NCI-H226 (cell line): ENCODE measurements at places on chromosomes 11 and 22.

DNA sequence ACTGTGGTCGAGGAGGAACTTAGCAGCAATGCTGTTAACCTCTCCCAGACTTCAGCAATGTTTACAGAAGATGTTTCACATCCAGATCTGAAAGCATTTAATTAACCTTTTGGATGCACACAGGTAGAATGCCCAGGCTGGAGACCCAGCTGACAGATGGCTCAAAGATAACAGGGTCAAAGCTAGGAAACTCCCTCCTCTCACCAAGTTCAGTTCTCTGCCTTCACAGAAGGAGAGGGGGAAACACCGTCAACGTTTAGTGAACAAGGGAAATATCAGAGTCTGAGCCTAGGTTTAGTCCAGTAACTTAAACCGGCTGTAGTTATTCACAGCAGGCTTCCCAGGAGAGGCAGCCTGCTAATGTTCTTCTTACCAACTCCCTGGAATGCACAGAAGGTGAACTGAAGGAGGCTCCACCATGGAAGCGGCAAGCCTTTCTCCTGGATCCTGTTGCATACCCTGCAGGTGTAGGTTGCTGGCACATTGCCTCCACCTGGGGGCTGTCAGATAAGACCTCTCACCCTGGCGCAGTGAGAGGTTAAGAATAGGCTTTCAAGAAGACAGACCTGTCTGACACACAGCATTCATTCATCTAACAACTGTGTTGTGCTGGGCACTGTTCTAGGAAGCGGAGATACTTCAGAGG, 23.5 kb upstream of the ANKK1 start:
- DNase-seq, result no peak

DNA sequence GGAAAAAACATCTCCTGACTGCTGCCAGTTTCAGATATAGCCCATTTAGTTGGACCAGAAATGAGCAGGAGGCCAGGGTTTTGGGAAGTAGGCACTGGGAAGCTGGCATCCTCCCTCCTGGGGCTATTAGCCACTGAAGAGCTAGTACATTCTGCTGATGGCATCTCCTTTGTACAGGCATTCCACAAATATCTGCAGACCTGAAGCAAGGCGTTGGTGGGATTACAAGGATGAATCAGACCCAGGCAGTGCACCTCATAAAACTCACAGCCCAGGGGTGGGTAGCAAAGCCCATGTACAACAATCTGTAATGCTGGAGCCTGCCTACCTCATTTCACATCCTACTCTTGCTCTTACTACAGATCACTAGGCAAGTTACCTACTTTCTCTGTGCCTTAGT, 27.5 kb upstream of the POU2AF1 start:
- no peak for DNase-seq

DNA sequence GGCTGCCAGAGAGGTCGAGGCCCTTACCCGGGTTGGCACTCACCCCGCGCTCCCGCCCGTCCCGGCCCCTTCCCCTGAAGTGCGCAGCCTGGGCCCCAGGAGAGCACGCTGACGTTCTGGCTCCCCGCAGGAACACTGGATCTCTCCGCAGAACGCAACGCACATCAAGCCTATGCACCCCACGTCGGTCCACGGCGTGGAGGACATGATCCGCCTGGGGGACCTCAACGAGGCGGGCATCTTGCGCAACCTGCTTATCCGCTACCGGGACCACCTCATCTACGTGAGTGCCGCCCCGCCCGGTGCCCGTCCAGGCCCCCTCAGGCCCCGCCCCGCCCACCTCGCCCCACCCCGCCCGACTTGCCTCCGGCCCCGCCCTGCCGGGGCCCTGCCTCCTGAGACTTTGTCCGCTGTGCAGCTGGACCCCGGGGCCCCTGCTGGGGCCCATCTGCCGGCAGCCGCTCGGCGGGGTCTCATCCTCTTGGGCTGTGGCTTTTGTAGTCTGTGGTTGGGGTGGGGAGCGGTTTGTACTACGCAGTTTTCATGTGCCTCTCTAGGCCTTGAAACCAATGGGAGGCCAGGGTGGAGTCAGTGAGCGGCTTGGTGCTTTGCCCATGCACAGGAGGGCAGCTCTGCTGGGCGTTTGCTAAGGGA, 19.7 kb downstream of the MYO7A start:
- no peak for DNase-seq

DNA sequence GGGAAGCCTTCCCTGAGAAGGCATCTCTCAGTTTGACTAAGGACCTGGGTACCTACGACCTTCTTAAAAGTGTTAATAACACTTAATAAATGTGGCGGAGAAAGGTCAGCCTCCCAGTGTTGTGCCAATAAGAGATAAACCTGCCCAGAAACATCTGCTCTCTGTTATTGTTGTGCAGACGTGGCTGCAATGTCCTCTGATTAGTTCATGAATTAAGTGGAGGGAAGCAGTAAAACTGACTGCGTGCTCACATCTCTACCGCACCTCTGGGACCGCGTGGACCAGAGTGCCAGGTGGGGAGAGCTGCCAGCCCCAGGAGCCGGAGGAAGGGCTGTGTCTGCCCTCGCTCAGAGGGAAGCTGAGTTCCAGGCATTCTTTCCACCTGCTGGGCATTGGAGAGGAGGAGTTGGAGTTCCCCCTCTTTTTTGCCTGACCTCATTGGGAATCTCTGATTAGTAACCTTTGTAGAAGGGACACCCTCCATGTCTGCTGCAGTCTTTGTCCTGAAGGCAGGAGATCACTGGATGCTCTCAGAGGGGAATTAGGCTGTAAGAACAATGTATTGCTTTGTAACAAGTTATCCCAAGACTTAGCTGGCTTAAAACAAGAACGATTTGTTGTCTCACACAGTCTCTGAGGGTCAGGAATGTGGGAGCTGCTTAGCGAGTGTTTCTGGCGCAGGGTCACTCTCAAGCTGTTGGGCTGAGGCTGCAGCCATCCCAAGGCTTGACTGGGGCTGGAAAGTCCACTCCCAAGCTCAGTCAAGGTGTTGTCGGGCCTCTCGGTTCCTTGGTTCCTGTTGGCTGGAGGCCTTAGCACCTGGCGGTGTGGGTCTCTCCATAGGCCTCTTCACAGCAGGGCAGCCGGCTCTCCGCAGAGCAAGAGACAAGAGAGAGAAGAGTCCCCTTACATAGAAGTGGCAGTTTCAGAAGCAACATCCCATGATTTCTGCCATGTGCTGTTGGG, 247.6 kb upstream of the TBCEL start:
- DNase-seq, result no peak

DNA sequence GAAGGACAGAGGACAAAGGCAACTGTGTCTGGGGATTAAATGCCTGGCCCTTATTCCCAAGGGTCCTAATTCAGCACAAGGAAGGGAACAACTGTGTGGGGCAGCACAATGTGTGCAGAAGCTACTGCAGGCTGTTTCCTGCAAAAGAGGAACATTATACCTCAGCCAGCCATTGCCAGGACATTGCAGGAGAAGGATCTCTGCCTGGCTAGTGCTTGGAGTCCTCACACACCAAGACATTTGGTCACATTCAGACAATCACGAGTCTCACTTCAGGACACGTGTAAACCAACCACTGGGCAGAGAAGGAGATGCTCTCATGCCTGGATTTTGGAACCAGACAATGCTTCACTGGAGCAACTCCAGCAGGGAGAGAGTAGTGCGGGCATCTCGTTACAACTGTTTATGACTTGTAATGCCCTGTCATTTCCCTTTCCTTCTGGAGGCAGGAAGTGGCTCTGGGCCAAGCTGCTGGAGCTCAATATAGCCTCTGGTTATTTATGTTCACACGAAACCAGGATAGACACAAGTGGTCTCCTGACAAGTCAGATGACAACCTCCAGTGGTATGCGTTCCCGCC, 23.9 kb upstream of the ZC3H12C start:
- DNase-seq, result peak; percentile 82

GRCh38 chr22:49328630-49329405, 498.9 kb downstream of the BRD1 start:
- no peak for DNase-seq

DNA sequence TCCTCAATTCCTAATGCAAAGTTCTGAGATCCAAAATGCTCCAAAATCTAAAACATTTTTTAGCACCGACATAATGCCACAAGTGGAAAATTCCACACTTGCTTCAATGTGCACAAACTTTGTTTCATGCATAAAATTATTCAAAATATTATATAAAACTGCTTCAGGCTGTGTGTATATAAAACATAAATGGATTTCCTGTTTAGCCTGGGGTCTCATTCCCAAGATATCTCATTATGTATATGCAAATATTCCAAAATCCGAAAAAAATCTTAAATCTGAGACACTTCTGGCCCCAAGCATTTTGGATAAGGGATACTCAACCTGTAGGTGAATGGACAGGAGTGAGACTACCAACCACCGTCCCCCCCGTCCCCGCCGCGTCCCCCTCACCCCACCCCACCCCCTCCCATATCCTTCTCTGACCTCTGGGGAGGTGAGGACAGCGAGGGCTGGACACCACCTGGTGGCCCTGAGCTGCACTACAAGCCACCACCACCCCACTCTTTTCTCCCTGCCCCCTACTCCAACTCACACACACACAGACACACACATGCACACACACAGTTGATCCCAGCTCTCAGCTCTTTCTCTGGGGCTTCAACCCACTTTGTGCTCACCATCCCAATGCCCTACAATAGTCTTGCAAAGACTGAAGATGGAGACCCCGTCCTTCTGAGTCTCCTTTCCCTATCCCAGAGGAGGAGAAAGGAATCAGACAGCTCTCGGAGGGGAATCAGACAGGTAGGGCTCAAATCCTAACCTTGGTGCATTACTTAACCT, 101.0 kb downstream of the PDE2A start:
- no peak for DNase-seq

DNA sequence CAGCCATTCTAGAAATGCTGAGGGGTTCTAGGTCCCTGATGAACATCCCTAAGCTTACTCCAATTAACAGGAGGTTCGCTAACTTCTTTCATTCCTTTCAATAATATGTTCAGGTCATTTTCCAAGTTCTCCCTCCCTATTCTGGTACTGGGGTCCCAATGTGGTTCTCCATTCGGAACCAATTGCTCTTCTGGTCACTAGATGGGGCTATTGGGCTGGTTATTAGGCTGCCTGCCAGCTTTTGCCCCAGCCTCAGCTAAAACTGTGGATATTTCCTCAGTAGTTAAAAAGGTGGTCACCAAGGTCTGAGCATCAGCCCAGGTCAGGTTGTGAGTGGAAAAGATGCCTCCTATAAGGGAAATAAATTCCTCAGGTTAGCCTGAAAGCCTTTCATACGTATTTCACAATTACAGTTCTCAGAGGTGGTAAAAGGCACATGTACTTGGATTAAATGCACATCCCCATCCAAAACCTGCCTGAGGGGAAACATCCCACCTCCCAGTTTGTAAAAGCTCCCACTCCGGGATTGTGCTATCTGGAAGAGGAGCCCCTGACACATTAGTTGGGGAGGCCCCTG, 161.1 kb upstream of the CCDC179 start:
- DNase-seq, result no peak

DNA sequence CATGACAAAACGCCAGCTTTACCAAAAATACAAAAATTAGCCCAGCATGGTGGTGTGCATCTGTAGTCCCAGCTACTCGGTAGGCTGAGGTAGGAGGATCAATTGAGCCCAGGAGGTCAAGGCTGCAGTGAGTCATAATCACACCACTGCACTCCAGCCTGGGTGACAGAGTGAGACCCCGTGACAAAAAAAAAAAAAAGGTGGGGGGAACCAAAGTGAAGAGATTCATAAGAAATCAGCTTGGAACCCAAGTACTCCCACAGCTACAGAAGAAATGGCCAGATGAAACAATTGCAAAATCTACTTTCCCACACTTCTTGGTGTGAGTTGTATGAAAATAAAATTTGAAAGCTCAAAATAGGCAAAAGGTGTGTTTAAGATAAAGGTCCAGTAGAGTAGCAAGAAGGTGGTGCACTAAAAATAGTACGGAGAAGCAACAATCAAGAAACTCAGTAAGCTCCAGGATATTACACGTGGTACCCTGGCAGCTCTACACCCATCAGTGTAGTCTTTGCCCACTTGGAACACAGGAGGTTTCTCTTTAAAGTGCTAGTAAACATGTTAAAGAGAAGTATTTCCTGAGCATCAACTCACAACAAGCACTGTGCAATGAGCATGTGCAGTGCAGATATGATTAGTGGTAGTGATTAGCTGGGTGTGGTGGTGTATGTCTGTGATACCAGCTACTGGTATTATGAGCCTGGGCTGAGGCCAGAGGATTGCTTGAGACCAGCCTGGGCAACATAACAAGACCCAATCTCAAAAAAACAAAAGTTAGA, 5.3 kb downstream of the HARBI1 start:
- no peak for DNase-seq

DNA sequence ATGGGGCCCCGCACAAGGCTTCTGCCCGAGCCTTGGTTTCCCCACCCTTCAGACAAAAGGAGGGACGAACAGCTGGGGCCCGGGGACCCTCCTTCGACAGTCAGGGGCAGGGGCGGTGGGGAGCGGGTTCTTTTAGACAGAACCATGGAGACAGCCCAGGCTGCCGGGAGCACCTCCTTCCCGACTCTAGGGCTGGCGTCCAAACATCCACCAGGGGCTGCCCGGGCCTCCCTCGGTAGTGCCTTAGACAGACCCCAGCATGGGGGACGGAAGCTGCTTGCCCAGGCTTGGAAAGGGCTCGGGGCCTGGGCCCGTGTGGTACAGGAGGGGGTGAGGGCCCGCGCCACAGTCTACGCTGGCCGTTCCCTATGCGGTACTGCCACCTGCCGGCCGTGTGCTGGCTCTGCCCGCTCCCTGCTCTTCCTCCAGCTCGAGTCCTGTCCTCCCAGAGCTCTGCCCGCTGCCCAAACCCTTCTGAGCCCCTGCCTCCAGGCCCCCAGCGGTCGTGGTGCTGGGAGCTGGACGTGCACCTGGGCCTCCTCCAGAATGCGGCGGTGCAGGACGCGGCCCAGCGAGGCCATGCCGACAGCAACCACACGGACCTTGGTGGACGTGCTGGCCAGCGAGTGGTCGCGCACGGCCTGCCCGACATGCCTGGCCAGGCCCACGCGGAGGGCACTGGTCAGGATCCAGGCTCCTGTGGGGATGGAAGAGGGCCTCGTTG, 20.1 kb downstream of the TSSC4 start:
- peak; percentile 50 for DNase-seq

DNA sequence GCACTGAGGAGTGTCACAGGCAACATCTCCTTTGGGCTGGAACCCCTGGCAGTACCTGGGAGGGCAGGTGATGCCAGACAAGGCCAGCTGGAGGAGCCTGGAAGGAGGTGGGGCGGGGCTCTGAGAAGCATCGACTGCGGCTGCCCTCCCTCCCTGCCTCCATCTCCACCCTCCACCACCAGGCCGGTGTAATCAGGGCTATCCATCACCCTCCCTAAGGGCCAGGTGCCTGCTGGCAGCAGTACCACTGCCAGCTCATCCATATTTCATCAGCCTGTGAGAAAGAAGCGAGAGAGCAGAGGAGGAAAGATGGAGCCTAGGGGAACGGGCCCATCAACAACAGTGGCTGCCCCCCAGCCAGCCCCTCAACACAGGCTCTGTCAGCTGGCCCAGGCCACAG, 51.4 kb upstream of the RASD2 start:
- peak; percentile 51 for DNase-seq

GRCh38 chr11:45850446-45850845, 3.2 kb downstream of the CRY2 start:
- peak; percentile 48 for DNase-seq

GRCh38 chr11:34134765-34135164, 29.3 kb downstream of the NAT10 start:
- no peak for DNase-seq
